Fibroblast of skin of abdomen (primary cell): ENCODE measurements at places on chromosomes 5 and 9.

GRCh38 chr5:119752921-119753886 is 123.8 kb downstream of the FAM170A start:
- DNase-seq = no peak

DNA sequence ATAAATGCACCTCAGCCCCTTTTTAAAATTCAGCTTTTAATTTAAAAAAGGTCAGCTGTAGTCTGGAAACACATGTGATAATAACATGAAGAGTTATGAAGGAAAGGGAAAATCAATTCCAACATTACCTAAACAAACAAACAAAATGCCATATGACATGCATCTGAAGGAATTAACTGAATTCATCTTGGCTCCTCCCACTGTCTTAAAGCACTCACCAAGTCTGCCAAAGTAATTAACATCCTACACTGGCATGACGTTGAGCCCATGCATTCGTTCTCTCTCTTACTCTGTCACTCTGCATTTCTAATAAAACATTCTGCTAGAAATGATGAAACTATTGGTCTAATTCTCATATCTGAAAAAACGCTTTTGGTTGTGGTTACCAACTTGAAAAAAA is 37.7 kb downstream of the TSSK1B start:
- no peak for DNase-seq

- peak; percentile 60 for DNase-seq
Measured at GRCh38 chr5:345404-346195, 24.1 kb downstream of the AHRR start.

- DNase-seq = no peak
Measured at GRCh38 chr9:137168904-137169856, 671 bp downstream of the LRRC26 start.

DNA sequence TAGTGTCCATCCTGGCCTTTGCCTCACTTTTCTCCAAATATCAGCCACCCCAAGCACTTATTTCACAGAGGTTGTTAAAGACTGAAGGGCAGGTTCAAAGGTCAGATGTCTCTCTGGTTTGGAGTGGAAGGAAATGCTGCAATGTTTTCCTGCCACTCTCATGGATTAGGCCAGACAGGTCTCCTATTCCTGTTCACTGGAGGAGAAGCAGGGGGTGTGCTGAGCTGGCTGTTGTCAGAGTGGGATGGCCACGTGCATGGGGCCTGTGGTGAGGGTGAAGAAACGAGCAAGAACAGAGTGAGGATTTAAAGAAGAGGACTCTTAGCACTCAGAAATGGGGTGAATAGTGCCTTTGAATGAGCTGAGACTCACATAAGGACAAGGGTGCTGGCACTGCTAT is 6.7 kb downstream of the TMEM8B start:
- DNase-seq = no peak

GRCh38 chr9:9341203-9341602 is 1271.6 kb downstream of the PTPRD start:
- no peak for DNase-seq

DNA sequence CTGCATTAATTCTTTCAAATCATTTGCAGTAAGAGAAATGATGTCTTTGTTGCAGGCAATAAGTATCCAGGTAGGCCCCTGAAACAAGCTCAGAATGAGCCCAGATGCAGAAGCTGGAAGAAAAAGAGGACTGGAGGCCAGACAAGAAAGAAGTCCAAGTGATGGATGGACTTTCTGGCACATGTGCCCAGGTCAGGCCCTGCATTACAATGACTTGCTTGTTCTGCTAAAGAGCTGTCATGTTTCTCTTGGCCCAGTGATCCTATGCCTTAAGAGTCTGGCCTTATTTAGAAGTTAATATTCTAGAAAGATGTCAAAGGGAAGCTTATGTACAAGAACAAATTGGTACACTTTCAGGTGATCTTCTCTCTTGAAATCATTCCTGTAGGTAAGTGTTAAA is 64.8 kb downstream of the DPYSL3 start:
- no peak for DNase-seq

DNA sequence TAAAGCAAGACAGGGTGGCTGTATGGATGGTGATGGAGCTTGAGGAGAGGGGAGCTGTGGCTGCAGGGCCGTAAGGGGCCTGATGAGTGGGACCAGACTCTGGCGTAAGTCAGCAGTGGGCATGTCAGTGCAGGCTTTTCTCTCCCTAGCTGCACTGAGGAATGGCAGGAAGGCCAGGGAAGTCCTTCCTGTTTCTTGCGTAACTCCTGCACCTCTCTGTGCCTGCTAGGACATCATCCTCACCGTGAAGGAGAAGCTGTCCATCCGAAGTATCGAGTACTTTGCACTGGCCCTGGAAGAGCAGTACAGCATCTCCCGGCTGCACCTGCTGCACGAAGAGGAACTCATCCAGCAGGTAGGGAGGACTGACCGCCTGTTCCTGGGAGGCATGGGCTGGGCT is 24.1 kb upstream of the TRMT10B start:
- DNase-seq = no peak

DNA sequence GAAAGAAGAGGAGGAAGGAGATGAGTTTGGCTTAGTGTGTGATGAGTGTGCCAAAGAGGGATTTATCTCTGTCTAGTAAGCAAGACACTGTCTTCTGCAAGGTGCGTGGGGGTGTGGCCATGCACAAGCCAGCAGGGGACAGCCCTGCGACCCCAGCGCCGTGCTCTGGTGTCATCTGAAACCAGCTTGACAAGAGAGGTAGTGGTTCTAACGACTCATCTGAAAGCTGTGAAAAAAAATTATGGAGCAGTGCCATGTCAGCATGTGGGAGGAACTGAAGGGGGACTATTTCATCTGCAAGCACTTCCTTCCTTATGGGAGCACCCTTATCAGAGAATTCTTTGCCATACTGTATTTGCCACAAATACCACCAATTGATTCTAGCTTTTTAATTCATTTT is 398.6 kb downstream of the PSAT1 start:
- DNase-seq = no peak

GRCh38 chr5:38059876-38060275 is 198.5 kb upstream of the EGFLAM start:
- no peak for DNase-seq

DNA sequence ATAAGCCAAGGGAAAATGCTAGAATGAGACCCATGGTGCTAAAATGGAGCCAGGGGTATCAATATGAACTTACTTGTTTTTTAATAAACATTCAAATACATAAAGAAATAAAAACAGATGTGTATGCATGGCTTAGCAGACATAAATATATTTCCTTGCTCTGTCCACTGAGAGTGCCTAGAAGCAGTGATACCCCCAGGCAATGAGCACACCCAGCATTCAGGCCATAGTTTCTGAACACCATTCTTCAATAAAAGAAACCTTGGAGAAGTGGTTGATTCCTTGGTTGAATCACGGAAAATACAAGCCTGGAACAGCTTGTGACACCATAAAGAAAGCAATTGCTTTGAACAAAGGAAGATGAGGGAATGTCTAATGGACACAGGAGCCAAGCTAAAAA is 16.5 kb downstream of the LARS1 start:
- DNase-seq = no peak

- DNase-seq = no peak
Measured at GRCh38 chr5:305459-305858, 16.1 kb upstream of the AHRR start.

DNA sequence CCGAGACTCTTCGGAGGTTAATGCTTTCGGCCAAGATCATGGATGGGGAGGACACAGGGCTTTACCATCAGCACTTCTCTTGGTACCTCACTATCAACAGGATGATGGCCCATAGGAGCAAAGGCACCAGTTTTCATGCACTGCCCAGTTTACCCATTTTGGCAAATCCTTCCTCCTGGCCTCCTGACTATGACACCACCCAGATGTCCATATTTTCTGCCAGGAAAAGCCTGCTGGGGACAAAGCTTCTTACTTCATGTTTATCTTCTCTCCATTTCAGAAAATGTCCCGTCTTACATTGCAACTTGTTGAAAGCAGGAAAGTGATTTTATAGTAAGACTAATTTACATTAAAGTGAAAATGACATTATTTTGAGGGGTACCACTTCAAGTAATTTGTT is 61.4 kb upstream of the GAS1 start:
- no peak for DNase-seq

GRCh38 chr5:87061046-87061445 is 206.6 kb upstream of the RASA1 start:
- no peak for DNase-seq

- no peak for DNase-seq
Measured at GRCh38 chr5:167332309-167332708, 959.1 kb upstream of the WWC1 start.

DNA sequence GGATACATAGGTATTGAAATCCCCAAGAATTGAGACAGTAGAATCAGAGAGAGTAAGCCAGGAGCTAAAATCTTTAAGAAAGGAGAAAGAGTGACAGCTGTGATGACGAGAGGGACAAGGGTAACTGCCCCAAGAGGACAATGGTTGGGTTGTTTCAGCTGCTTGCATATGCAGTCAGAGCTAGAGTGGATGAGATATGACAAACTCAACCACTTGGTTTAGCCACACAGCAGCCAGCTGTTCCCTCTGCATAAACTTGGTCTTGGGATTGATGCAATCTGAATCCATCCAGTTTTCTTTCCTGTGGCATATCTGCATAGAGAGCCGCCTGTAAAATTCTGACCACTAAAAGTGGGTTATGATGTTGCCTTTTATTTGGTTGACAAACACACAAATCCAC is 100.7 kb downstream of the ZNF622 start:
- DNase-seq = no peak

DNA sequence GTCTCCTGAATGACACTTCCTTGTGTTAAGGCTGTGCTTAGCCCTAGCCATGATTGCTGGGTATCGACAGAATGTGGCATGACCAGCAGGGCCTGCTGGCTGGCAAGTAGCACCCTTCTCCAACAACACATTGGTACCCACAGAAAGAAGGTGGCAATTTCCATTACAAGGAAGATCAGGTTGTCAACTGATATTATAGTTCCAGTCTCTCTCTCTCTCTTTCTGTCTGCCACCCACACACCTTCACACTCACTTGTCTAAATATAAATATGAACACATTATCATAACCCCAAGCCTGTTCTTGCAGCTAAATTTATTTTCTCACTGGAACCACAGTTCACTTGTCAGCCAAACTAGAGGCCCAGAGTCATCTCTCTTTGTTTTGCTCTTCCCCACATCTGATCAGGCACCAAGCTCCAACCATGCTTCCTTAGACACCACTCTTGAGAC is 408.1 kb upstream of the PIK3R1 start:
- DNase-seq = no peak

- DNase-seq = no peak
Measured at GRCh38 chr5:1378866-1379659, 34.2 kb upstream of the CLPTM1L start.

DNA sequence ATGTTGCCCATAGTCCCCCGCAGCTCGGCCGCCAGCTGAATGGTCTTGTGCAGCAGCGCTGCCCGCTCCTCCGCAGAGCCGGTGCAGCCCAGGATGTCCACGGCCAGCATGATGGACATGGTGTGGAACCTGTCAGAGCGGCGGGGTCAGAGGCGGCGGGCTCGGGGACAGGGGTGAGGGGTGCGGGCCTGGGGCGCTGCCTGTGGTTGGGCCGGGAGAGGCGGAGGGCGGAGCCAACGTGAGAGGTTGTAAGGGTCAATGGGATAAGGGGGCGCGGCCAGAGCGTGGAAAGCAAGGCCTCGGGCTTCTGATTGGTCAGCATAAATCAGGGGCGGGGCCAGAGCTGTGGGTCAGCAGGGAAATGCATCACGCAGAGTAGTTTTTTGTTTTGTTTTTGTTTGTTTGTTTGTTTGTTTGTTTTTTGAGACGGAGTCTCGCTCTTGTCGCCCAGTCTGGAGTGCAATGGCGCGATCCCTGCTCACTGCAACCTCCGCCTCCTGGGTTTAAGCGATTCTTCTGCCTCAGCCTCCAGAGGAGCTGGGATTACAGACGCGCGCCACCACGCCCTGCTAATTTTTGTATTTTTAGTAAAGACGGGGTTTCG is 6.8 kb upstream of the TOR2A start:
- peak; percentile 40 for DNase-seq

- no peak for DNase-seq
Measured at GRCh38 chr9:32839013-32839885, 55.9 kb downstream of the TMEM215 start.

DNA sequence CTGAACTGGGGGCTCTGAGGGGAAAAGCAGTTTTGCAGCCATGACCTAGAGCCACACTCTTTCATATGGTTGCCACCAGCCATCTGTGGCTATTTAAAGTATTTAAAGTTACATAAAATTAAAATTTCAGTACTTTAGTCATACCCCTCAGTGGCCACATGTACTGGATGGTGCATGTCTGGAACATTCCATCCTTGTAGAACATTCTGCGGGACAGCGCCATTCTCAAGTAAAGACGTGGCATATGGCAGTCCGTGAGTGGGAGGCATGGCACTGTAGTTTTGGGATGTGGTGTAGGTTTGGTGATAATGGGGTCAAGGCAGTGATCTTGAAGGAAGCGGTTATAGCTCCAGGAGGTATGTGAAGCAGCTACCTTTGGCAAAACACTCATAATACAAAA is 61.4 kb upstream of the NFIL3 start:
- DNase-seq = no peak
